ENCODE measurements at places on chromosomes 2 and 18.

GRCh38 chr2:66021296-66021695 is 413.6 kb upstream of the MEIS1 start:
- DNase-seq = no peak

- no peak for DNase-seq
These were observed 78.5 kb downstream of the LDLRAD4 start for GRCh38 chr18:13296867-13297574.

DNA sequence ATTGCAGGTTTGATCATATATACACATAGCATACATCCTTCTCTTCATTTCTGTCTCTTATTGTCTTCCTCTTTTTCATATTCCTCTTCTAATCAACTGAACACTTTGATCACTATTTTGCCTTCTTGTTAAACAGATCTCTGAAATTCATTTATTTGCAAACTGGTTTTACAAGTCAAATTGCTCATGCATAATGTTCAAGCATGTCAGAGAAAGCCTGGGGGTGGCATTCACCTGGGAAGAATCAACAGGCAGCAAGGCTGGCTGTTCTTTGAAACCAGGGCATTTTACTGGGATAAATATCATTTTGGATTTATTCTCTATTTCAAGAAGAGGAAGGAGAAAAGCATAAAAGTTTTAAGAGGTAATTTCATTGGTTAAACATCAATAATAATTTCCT is 66.9 kb upstream of the LRATD1 start:
- no peak for DNase-seq

- no peak for DNase-seq
These were observed 51.0 kb downstream of the PDE1A start for GRCh38 chr2:182375862-182376261.

GRCh38 chr2:218230882-218231281 is 13.9 kb downstream of the ARPC2 start:
- DNase-seq = no peak

DNA sequence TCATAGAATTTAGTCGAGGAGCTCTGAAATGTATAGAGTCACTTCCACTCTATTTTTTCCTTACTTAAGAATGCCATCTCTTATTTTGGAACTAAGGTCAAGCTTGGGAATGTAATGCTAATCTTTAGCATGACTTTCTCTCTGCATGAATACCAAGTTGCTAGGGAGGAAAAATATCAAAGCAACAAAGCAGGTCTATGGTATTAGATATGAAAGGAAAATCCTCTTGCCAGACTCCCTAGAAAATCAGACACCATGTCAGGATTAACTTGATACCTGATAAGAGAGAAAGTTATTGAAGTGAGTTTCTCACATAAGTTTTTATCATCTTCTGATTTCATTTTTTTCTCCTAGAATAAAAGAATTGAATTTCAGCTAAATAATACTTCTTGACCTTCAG is 341.7 kb upstream of the ZNF804A start:
- DNase-seq = no peak

- DNase-seq = no peak
These were observed 32.5 kb downstream of the INPP5D start for GRCh38 chr2:233092432-233093165.

- no peak for DNase-seq
These were observed 293.8 kb downstream of the LRRTM4 start for GRCh38 chr2:77228391-77228790.

GRCh38 chr2:195498176-195498575 is 158.8 kb upstream of the SLC39A10 start:
- DNase-seq = peak; percentile 33

- no peak for DNase-seq
These were observed 95.0 kb downstream of the MAPRE2 start for GRCh38 chr18:35136248-35136647.

GRCh38 chr2:182241936-182242335 is 184.9 kb downstream of the PDE1A start:
- DNase-seq = no peak

- DNase-seq = no peak
These were observed 352.6 kb upstream of the CRIM1 start for GRCh38 chr2:36002941-36003340.

DNA sequence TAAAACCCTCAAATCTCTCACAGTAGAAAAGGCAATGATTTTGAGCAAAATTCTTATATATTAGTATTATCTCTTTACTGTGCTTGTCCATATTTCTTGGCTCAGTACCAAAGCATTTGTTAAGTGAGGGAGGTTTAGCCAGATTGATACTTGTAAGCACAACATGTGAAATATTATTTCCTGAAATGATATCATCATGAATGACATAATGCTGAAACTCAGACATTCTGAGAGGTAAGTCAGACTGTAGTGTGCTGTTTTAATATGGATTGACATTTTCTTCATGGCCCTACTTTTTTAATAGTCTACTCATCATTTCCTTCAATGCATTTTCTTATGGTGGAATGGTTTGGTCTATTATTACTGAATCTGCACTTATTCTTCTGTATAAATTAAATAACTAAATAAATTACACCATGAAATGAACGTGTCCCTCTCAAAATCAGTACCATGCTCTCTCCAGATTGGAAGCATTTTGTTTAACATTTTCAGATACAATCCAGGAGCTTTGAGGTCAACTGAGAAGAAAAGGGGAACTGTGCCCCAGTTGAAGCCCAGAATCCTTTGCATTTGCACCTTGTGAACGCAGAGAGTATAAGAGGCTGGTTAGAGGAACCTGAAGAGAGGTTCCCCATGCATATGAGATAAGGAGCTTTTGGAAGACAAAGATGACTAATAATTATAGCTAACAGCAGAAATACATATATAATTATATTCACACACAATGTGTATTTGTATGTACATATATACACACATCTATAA is 50.1 kb upstream of the CRACDL start:
- no peak for DNase-seq

DNA sequence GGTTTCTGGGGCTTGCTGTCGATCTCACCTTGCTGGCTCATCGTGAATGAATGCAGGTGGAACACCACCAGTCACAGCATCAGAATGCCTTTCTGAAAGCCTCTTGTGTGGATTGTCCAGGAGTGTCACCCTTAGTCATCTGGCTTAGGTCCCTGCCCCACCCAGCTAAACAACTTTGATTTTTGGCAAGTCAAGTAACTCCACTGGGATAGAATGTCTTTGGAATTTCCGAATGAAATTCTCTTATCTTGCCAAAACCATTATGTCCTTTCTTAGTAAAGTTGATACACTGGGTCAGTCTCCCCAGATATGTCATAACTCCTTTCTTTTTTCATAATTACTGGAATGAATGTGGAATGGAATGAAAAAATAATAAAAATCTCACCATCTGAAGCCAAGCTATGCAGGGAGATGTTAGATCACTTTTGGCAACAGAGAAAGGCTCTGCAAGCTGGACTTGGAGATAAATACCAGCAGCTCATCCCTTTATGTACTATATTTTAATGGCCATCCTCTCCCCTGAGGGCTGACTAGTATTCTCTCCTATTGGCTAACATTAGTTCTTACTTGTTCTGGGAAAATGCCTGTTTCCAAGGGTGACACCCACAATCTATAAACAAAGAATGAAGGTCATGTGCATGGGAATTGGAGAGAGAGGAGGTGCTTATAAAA is 35.4 kb downstream of the INSIG2 start:
- DNase-seq = no peak

GRCh38 chr2:97662386-97662894 is 1.4 kb downstream of the ACTR1B start:
- DNase-seq = no peak

GRCh38 chr2:10036095-10036884 is 7.1 kb upstream of the KLF11 start:
- DNase-seq = no peak

DNA sequence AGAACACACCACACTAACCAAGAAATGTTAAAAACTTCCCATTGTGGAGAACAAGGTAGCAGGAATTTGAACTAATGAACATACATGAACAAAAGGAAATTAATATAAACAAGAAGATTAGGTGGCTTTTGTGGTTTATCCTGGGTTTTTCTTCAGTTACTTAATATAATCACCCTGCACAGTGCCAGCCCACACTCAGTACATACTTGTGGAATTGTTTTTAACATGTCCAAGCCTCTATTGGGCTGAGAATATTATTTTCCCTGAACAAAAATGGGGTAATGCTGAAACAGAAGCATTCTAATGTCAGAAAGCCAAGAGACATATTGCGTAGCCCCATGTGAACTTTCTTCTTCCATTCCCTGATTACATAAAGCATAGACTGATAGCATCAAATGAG is 202.8 kb downstream of the DNER start:
- DNase-seq = no peak

DNA sequence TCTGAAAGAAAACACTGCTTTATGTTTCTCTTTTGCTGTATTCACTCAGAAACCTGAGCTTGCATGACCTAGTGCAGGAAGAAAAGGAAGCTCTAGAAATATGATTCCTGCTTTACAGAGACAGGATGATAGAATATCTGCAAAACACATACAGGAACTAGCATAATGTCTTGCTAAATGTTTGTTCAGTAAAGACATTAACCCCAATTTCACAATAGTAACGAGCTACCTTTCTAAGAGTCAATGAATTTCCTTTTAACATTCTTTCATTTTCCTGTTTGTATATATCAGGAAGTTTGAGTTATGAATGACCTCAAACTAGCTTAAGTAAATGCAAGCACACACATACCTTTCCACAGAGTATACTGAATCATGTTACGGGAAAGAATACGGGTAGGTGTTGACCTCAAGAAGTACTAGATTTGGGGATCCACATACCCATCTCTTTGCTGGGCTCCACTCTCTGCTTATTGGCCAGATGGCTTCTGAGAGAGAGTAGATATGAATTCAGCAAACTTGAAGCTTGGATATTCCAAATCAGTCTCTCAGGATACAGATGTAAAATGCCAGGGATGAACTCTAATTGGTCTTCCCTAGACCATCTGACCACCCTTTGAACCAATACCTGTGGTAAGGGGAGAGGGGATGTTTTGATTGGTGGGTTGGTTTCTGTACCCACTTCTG is 18.2 kb upstream of the ACSL3 start:
- no peak for DNase-seq

DNA sequence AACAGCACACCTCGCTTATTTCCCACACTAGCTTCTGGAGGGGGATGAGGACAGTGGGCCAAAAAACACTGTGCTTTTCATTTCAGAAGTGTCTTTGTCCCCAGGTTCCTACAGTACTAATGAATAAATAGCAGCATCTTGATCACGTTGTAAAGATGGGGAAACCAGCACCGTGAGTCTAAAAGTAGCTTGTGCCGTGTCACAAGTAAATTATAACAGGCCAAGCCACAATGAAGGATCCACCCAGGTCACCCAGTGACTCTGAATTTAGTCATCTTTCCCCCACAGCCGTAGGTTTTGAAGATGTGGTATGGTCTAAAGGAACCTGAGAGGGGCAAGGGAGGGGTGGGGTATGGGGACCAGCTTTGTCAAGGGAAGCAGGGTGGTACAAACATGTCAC is 8.8 kb downstream of the FZD7 start:
- DNase-seq = no peak

DNA sequence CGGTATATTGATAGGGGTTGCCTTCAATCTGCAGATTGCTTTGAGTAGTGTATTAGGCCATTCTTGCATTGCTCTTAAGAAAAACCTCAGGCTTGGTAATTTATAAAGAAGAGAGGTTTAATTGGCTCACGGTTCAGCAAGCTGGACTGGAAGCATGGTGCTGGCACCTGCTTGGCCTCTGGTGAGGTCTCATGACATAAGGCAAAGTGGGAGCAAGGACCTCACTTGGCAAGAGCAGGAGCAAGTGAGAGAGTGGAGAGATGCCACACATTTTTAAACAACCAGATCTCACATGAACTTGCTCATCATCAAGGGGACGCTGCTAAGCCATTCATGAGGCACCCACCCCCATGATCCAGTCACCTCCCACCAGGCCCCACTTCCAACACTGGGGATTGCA is 4.9 kb downstream of the MAP3K2 start:
- DNase-seq = no peak

DNA sequence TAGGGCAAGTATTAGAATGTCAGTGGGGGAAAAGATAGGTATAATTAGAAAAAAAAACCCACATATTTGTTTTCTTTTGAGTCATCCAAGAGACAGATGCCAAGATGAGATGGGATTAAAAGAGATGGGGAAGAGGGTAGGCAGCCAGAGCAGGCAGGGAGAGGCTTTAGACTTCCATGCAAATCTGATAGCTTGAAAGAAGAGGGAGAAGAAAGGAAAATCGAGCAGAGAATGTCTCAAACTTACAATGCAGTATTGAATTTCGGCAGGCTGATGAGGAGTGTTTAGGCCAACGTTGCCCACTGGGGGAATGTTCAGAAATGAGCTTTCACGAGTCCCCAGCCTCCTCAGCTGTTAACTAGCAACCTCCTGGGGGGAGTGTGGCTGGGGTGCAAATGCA is 91.3 kb downstream of the SPATS2L start:
- no peak for DNase-seq

DNA sequence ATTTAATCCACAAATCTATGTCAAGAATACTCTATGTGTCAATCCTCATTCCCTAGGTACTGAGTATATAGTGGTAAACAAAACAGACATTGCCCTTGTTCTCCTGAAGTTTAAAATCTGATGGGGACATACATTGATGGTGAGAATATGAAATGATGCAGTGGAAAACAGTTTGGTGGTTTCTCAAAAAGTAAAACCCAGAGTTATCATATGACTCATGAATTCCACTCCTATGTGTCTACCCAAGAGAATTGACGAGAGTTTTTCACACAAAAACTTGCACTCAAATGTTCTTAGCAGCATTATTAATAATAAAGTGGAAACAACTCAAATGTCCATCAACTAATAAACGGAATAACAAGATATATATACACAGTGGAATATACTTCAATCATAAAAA is 586.7 kb downstream of the CCDC85A start:
- no peak for DNase-seq

GRCh38 chr18:50665519-50665918 is 105.6 kb downstream of the MAPK4 start:
- DNase-seq = no peak

GRCh38 chr2:85428343-85428881 is 9.9 kb downstream of the SH2D6 start:
- no peak for DNase-seq

GRCh38 chr2:20222014-20222768 is 2.7 kb downstream of the SDC1 start:
- no peak for DNase-seq

GRCh38 chr18:7764405-7764804 is 197.3 kb downstream of the PTPRM start:
- no peak for DNase-seq

GRCh38 chr18:29259838-29260237 is 1082.9 kb upstream of the CDH2 start:
- DNase-seq = no peak

DNA sequence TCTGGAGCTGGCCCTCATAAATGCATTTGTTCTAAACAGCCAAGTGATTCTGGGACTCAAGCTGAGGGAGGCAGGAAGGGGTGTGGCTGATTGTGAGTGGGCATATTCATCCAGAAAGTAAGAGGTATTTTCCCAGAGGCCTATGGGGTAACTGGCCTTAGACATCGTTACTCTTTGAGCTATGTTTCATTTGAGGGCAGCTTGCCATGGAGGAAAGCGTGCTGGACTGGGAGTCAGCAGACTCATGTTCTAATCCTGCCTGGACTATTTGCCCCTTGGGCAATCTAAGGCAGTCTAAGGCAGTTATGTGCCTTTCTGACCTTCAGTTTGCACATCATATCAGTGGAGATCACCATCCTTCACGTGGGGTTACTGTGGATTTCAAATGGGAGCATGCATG is 93.5 kb upstream of the SLC14A2 start:
- DNase-seq = no peak
